ENCODE measurements at places on chromosomes 4 and X.

GRCh38 chrX:16039834-16040233, 83.5 kb upstream of the GRPR start:
- DNase-seq: no peak

DNA sequence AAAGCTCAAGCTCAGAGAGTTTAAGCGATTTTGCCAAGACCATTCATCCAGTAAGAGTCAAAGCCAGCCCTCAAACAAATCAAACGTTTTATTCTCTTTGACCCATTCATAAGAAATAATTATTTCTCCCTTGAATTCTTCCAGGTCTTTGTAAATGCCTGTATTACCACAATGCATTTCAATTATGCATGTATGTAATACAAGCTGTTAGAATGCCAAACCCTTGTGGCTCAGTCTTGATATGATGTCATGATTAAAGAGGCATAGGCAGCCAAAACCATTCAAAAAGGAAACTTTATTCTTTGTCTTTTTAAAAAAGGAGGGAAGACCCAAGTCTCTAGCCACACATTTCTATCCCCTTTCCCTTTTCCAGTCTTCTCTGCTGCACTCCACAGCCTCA, 56.5 kb upstream of the PGM2 start:
- no peak for DNase-seq

DNA sequence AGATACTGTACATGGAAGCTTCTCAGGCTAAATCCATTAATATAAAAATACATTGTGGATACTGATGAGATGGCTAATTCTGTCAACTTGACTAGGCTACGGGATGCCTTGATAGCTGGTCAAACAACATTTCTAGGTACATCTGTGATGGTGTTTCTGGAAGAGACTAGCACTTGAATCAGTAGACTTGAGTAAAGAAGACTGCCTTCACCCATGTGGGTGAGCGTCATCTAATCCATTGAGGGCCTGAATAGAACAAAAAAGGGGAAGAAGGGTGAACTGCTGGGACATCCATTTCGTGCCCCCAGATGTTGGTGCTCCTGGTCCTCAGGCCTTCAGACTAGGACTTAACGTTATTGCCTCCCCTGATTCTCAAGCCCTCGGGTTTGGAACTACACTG, 3.7 kb upstream of the SRP72 start:
- no peak for DNase-seq

GRCh38 chr4:145839151-145839550, 99.5 kb downstream of the ZNF827 start:
- DNase-seq: no peak

GRCh38 chr4:75327804-75328512, 186.2 kb downstream of the RCHY1 start:
- DNase-seq: no peak

GRCh38 chr4:7938609-7939376, 868 bp downstream of the AFAP1 start:
- DNase-seq: no peak

DNA sequence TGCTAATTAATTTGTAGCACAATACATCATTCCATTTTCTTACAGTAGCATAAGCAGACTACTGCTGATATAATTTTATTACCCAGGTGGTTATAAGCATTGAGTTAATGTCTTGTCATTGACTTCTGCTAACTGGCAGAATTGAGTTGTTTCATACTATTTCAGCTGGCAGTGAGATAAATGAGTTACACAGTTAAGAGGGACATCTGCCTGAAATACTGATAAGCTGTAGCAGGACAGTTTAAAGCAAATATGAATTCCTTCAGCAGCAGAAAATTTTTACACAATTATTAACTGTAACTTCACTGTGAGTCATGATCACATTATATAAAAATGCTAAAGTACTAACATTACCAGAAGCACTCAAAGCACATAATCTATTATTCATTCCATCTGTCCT, 326.8 kb downstream of the INPP4B start:
- DNase-seq: no peak

GRCh38 chr4:105186701-105187161, 40.1 kb downstream of the TET2 start:
- DNase-seq: no peak

DNA sequence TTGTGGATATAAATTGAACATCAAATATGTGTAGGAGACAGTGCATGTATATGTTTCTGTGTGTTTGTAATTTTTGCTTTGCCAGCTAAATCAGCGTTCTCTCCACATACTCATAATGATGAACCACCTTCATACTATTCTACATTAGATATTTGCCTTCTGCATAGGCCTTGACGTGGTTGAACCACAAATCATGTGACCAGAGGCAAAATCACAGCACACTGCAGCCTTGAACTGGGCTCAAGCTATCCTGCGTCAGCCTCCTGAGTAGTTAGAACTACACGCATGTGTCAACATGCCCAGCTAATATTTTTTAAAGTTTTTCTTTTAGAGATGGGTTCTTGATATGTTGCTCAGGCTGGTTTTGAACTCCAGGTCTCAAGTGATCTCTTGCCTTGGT, 9.5 kb downstream of the UBQLN2 start:
- DNase-seq: no peak

- DNase-seq: no peak
These were observed 140.4 kb downstream of the ZNF518B start for GRCh38 chr4:10316851-10317250.

DNA sequence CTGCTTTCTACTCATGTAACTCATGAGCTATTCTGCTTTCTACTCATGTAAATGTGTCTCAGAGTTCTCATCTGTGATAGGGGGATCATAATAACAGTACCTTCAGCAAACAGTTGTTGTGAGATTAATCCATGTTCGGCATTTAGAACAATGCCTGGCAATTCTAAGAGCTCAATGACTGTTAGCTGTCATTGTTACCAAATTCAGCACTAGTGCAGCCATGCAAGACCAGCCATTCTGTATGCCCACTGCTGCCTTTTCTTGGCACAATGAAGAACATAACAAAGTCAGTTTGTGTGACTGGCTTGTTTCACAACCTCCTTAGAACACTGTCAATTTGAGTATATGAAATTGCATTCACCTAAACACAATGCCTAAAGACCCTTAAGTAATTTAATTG, 163.2 kb downstream of the ANK2 start:
- DNase-seq: no peak

Data from CD4-positive, alpha-beta T cell treated with Interleukin-4 for 1 hour (primary cell).